ENCODE measurements at places on chromosomes 7 and 10. TPM values are rescaled to one million over a fixed set of nuclear protein-coding genes. Genes with fewer than 3 reads are reported as not detected.

PON1 gene
- total RNA-seq: not detected

CCAR1 gene
- 32.0 TPM for total RNA-seq

EPDR1 gene
- total RNA-seq: 55.1 TPM

PPP1R17 gene
- not detected for total RNA-seq

FMC1 gene
- total RNA-seq: 41.8 TPM

C7orf57 gene
- not detected for total RNA-seq

TLX1 gene
- total RNA-seq: not detected

PCLO gene
- total RNA-seq: 1.7 TPM

CHAT gene
- total RNA-seq: not detected

TMEM229A gene
- total RNA-seq: not detected

ZNF503 gene
- 6.0 TPM for total RNA-seq

LAMB1 gene
- 83.2 TPM for total RNA-seq

PTPRN2 gene
- total RNA-seq: 1.6 TPM

ADRB1 gene
- total RNA-seq: 63.1 TPM

C1QL3 gene
- total RNA-seq: not detected

C10orf62 gene
- 0.97 TPM for total RNA-seq

DHTKD1 gene
- 22.9 TPM for total RNA-seq

IL2RA gene
- total RNA-seq: 3.8 TPM
